ENCODE measurements at places on chromosomes 1 and 21.

- no peak for DNase-seq
Measured at GRCh38 chr1:35797380-35797779, 10.4 kb upstream of the AGO4 start.

- no peak for DNase-seq
Measured at GRCh38 chr1:248752161-248753028, 3.2 kb downstream of the LYPD8 start.

DNA sequence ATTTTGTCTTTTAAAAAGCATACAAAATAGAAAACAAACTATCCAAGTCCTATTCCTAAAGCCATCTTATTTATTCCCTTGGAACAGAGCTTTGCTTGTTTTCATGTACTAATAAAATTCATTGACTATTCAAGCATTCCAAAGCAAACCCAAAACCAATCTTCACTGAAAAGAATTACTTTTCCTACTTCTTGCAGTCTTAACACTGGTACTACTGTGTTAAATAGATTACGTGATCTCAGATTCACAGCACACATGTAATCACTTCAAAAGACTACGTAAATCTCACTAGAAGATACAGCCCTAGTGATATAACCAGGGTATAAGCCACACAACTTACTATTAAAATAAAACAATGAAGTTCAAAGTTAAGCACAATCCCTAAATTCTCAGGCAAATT is 39.0 kb downstream of the ZZZ3 start:
- DNase-seq, result no peak

DNA sequence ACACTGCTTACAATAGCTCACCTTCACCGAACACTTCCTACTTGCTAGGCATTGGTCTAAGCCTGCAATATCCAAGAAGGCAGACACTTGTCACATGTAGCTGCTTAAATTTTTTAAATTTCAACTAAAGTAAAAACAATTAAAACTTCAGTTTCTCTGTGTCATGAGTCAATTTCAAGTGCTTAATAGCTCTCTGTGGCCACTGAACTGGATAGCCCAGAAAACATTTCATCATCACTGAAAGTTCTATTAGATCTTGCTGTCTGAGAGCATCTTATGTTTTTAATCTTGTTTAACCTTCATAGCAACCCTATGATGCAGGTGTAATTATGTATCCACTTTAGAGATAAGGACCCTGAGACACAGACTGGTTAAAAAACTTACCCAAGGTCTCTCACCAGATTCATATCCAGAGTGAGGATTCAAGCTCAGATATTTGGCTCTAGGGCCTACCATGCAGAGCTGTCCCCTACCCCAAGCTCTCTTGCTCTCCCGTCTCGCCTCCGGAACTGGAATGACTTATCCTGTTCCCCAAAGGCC is 2.6 kb upstream of the FCRL6 start:
- no peak for DNase-seq

- DNase-seq, result no peak
Measured at GRCh38 chr1:183306317-183307042, 111.7 kb downstream of the NMNAT2 start.

- DNase-seq, result no peak
Measured at GRCh38 chr1:62271948-62272728, 47.1 kb downstream of the KANK4 start.

GRCh38 chr1:173666646-173667045 is 3.0 kb downstream of the ANKRD45 start:
- DNase-seq, result no peak

- no peak for DNase-seq
Measured at GRCh38 chr1:1794999-1795398, 16.7 kb upstream of the NADK start.

DNA sequence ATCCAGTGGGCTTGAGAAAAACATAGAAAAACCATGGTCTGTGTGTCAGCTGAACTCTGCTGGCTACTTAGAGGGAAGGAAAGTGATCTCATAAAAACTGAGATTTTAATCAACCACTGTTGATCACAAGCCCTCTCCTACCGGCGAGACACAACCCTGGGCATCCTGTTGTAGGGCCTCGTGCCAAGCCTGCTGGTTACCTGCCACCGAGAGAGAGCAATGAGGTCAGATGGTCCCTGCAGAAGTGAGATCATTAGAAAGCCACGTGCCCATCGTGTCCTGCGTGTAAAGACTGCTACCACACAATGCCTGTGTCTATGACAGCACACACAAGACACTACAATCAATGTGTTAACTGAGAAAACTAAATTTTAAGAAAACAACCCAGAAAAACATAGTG is 41.7 kb upstream of the GPR153 start:
- DNase-seq, result no peak

- no peak for DNase-seq
Measured at GRCh38 chr1:31681415-31681814, 22.4 kb downstream of the COL16A1 start.

All from left renal pelvis (tissue), 4 donors.